H54 (cell line): ENCODE measurements at places on chromosomes 1 and 21.

- no peak for DNase-seq
These were observed 192.9 kb downstream of the RHOU start for GRCh38 chr1:228927946-228928898.

DNA sequence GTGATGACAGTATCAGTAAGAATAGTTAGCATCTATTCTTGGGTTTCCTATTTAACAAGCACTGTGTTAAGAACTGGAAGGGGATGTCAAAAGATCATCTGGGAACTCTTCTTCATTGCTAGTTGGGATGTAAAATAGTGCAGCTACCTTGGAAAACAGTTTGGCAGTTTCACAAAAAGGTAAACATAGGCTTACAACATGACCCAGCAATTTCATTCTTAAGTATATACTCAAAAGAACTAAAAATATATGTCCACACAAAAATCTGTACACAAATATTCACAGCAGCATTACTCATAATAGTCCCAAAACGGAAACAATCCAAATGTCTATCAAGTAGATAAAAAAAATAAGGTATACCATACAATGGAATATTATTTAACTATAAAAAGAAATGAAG lies 45.7 kb downstream of the DIPK1A start:
- no peak for DNase-seq

- DNase-seq: no peak
These were observed 167.5 kb downstream of the ATG4C start for GRCh38 chr1:62951428-62951827.

DNA sequence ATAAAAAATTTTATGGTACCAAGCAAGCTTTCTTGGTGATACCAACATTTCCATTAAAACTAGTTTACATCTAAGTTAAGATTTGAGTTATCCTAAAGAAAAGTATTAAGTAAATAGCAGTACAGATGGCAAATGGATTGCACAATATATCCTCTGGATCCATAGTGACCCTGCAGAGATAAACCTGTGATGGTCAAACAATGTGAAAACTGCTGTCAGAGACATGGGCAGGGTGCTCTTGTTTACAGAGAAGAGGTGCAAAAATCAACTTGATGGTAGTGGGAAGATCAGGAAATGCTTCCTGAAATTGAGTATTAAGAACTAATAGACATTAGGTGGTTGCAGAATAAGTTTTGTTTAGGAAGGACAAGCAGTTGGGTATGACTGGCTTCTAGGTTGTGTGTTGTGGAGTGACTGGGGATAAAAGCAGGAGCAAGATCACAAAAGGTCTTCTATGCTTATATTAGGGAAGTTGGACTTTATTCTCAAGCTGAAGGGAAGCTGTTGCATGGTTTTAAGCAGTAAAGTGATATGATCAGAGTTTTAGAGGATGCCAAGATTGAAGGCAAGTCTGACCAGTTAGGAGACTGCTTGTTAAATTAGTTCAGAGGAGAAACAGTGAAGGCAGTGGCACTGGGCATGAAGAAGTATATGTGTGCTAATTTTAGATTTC lies 9.9 kb downstream of the TTC3 start:
- DNase-seq: no peak

DNA sequence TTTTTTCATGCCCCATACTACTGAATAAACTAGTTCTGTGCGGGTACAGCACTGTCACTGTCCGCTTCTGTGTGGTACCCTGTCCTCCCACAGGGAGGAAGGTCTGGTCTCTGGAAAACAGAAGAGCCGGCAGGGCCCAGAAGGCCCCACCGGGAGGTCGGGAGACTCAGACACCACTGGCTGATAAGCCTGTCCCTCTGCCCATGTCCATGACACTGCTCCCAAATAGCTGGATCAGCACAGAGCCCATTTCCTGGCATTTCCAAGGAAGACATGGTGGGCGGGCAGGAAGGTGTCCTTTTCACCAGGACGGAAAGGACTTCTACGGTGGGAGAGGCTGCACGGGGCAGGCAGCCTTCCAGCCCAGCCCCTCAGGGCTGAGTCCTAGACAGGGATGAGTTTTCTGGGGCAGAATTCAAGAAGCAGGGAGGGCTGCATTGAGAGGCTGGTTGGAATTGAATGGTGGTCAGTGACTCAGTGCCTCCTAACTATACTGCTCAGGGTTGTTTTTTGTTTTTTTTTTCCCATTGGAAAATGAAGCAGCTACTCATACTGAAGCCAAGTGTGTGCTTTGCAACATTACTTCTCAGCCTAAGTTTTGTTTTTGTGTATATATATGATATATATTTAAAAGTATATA lies 7.1 kb downstream of the PSRC1 start:
- no peak for DNase-seq

- DNase-seq: no peak
These were observed 4.5 kb upstream of the LCE1F start for GRCh38 chr1:152770411-152770810.

DNA sequence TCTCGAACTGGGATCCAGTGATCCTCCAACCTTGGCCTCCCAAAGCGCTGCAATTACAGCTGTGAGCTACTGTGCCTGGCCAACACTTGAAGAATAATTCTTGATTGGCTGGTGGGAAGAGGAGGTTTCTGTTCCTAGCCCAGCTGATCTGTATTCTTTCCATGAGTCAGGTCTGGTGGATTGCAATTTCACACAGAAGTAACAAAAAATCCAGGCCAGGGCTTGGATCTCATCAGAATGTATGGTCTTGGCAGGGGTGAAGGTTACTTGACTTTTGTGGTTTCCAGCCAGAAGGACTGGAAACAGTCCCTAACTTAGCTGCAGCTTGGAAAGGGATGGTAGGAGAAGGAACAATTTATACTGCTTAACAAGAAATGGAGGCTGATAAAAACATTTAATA lies 5.1 kb upstream of the HP1BP3 start:
- DNase-seq: peak; percentile 17

DNA sequence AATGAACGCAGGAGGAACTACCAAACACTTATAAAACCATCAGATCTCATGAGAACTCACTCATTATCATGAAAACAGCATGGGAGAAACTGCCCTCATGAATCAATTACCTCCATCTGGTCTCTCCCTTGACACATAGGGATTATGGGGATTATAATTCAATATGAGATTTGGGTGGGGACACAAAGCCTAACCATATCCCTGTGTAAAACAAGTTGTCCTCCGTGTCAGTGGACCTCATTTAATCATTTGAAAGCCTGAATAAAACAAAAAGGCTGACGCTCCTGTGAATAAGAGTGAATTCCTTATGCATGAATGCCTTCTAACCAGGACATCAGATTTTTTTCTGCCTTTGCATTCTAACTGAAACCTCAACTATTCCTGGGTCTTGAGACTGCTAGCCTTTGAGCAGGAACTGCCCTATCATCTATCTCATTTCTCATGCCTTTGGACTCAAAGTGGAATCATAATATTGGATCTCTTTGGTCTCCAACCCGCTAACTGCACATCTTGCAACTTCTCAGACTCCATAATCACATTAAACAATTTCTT lies 648.8 kb downstream of the ADGRL2 start:
- no peak for DNase-seq

- DNase-seq: no peak
These were observed 40.7 kb upstream of the TENT5C start for GRCh38 chr1:117565076-117565556.

- DNase-seq: no peak
These were observed 18.8 kb downstream of the PPP1R12B start for GRCh38 chr1:202367271-202367670.

- DNase-seq: no peak
These were observed 8.7 kb downstream of the TFF3 start for GRCh38 chr21:42306366-42307035.
